ENCODE measurements at places on chromosomes 1 and 21.

DNA sequence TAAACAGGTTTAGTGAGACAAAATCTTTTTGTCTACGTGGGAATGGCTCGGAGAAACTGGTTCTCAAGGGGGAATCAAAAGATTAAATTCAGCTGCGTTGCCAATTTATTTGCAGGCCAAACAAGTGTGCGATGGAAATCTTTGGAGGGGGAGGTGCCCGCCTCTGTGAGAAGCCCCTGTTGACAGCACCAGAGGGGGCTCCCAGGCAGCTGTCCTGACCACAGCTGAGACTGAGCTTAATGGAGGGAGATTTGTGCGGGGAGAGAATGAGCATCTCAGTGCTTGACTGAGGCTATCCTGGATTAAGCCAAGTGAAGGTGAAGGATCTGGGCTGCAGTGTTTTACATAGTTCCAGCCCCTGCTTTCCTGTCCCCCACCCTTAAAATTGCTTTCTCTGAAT is 169.7 kb downstream of the ATG4C start:
- H3K4me3 ChIP-seq = no peak overlapping the region
- no peaks in the 10 kb centered on the region for H3K36me3 ChIP-seq

GRCh38 chr1:14794906-14795305 is 196.4 kb downstream of the KAZN start:
- no peak overlapping the region for H3K4me3 ChIP-seq
- no peaks in the 10 kb centered on the region for H3K36me3 ChIP-seq
- H3K4me1 ChIP-seq = no peaks in the 10 kb centered on the region
- no peaks in the 10 kb centered on the region for H3K27me3 ChIP-seq
- DNase-seq = no peak

DNA sequence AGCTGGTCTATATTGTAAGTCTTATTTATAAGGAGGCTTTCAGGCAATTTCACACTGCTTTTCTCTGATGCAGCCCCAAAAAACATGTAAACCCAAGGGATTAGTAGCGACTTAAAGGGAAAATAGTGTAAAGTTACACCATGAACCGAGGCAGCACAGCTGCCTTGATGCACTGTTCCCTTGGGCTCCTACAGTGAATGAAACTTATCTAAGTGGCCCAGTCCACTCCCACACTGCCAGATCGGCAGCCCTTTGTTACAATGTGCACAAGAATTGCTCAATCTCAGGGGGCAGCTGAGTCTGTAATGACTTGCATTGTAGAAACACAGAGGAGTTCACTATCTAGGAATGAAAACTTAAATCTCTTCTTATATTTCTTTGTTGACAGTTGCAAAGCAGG is 120.8 kb upstream of the ADGRL2 start:
- no peaks in the 10 kb centered on the region for H3K27me3 ChIP-seq
- no peaks in the 10 kb centered on the region for H3K4me1 ChIP-seq
- no peak overlapping the region for H3K4me3 ChIP-seq
- no peaks in the 10 kb centered on the region for H3K36me3 ChIP-seq
- DNase-seq = no peak

- H3K27me3 ChIP-seq = peaks cover 5% of the 10 kb centered on the region
- H3K4me1 ChIP-seq = no peaks in the 10 kb centered on the region
- no peak overlapping the region for H3K4me3 ChIP-seq
- no peak for DNase-seq
- H3K36me3 ChIP-seq = no peaks in the 10 kb centered on the region
Observed at GRCh38 chr1:94580367-94581115, 39.0 kb upstream of the F3 start.

DNA sequence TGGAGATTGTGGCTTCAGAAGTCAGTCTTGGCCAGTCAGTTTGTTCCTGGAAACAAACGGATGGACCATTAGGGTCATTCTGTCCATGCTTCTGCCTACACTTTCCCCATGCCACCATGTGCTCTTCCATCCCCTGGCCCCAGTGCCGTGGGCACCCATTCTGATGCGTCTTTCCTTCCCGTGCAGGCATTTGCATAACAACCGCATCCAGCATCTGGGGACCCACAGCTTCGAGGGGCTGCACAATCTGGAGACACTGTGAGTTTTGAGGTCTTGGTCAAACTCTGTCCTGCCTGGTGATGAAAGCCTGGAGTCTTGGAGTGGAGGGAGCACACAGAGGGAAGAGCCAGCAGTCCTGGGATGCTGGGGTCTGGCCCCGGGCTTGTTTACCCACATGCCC is 61.1 kb downstream of the UBE2T start:
- H3K36me3 ChIP-seq = no peaks in the 10 kb centered on the region
- H3K27ac ChIP-seq = no peak overlapping the region
- H3K4me1 ChIP-seq = peaks cover 11% of the 10 kb centered on the region
- DNase-seq = no peak
- H3K27me3 ChIP-seq = no peaks in the 10 kb centered on the region

- H3K27me3 ChIP-seq = peaks cover 47% of the 10 kb centered on the region
- no peak overlapping the region for H3K4me3 ChIP-seq
- H3K4me1 ChIP-seq = peaks cover 11% of the 10 kb centered on the region
- H3K27ac ChIP-seq = no peak overlapping the region
- H3K36me3 ChIP-seq = no peaks in the 10 kb centered on the region
Observed at GRCh38 chr1:180224902-180225301, 5.2 kb upstream of the LHX4 start.

DNA sequence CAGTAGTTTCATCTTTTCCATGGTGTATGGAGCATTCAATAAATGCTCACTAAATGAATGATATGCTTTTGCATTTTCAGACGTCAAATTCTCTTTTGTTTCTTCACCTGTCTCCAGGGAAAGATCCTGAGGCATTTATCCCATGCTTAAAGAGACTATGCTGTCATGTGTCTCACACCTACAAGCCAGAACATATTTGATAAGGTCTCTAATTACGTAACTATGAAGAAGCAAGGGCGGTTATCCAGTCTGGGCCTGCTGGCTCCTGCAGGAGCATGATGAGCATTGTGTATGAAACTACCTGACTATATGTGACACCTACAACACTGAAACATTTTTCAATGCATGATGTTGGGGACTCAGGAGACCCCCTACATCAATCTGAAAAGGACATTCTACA is 51.8 kb downstream of the FBXO42 start:
- no peak for DNase-seq
- no peak overlapping the region for H3K27ac ChIP-seq
- no peaks in the 10 kb centered on the region for H3K4me1 ChIP-seq
- no peak overlapping the region for H3K4me3 ChIP-seq

GRCh38 chr1:155184835-155185782 is 11.5 kb downstream of the TRIM46 start:
- no peaks in the 10 kb centered on the region for H3K4me1 ChIP-seq
- H3K27ac ChIP-seq = no peak overlapping the region
- peaks cover 18% of the 10 kb centered on the region for H3K36me3 ChIP-seq
- H3K4me3 ChIP-seq = no peak overlapping the region
- H3K27me3 ChIP-seq = no peaks in the 10 kb centered on the region

DNA sequence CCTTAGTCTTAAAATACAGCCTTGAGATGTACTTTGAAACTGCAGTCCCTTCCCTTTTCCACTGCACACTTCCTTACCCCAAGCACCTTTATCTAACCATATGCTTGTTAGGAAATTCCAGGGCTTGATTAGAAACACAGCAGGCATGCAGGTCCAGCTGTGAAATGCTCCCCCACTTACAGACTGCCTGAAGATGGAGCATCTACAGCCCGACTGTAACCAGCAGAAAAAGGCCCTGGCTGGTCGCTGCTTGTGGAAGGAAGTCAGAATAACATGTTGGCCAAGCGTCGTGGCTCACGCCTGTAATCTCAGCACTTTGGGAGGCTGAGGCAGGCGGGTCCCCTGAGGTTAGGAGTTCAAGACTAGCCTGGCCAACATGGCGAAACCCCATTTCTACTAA is 37.2 kb downstream of the VN1R5 start:
- H3K4me1 ChIP-seq = no peaks in the 10 kb centered on the region
- no peak for DNase-seq
- no peak overlapping the region for H3K4me3 ChIP-seq

DNA sequence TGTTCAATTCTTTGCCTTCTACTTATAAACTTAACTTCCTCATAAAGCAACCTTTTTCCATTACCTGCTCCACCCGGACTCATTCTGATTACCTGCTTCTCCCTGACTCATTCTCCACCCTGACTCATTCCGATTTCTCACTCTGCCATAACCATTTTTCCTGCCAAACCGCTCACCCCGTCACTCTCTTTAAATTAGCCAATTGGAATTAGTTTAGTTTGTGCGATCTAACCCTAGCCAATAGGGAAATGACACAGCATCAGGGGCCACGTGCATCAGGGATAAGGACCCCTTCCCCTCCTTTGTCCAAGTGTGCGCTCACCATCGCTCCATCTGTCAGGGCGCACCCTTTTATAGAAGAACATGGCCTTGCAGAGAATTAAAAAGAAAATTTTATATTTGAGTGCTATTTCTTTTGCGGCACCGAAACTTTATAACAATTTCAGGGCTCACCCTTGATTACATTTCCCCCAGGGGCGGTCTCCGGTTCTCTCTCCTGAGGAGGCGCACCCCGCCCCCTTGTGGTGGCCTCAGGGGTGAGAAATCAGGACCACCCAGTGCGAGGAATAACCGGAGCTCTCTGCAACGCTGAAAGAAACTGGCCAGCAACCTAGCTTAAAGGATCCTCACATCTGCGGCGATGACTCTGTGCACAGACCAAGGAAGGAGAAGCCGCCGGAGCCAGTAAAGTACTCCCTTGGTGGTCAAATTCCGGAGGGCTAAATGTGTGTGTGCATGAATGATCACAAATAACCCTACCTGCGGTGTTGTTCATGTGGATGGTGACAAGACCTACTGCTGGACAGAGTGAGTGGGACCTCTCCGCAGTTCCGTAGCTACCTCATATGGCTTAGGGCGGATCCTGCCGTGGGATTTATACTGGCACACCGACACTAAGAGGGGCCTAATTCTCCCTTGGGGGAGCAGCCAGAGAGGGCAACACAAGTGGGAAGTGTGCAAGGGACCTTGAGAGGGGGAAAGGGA is 30.3 kb upstream of the CBR3 start:
- H3K4me1 ChIP-seq = peaks cover 8% of the 10 kb centered on the region
- H3K4me3 ChIP-seq = no peak overlapping the region
- no peaks in the 10 kb centered on the region for H3K36me3 ChIP-seq
- H3K27me3 ChIP-seq = peaks cover 13% of the 10 kb centered on the region
- no peak overlapping the region for H3K27ac ChIP-seq

- no peak for DNase-seq
- H3K36me3 ChIP-seq = no peaks in the 10 kb centered on the region
- H3K4me1 ChIP-seq = peaks cover 3% of the 10 kb centered on the region
- H3K27me3 ChIP-seq = no peaks in the 10 kb centered on the region
Observed at GRCh38 chr1:13478692-13479091, 35.1 kb downstream of the LRRC38 start.

- peaks cover 8% of the 10 kb centered on the region for H3K27me3 ChIP-seq
- H3K4me1 ChIP-seq = no peaks in the 10 kb centered on the region
- no peak for DNase-seq
- H3K36me3 ChIP-seq = no peaks in the 10 kb centered on the region
- no peak overlapping the region for H3K4me3 ChIP-seq
Observed at GRCh38 chr1:66154394-66154793, 361.7 kb downstream of the PDE4B start.

DNA sequence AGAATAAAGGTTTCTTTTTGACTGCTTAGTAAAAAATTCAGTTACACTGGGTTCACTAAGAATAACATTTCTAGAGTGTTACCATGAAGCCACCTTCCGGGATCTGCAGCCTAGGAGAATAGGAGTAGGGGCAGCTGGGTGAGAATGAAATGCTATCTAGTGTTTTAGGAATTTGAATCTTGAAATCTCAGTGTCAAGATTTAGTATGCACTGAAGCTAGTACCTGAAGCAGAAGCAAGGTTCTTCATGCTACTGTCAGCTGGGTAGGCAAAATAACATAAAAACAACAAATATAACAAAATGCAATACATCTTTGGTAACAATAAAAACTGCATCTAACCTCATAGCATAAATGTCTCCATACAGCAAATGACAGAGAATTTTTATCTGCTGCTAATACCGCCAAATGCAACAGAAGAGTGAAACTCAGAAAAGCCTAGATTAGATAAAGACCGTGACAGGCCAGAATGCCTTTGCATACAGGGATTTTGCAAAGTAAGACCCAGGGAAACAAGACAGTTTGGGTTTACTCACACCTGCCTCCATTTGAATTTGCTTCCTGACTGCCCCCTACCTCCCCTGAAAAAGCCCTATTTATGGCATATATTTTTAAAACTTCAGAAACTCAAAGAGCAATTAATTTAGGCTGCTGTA is 58.2 kb downstream of the GADD45A start:
- H3K4me1 ChIP-seq = no peaks in the 10 kb centered on the region
- H3K36me3 ChIP-seq = no peaks in the 10 kb centered on the region
- DNase-seq = no peak

DNA sequence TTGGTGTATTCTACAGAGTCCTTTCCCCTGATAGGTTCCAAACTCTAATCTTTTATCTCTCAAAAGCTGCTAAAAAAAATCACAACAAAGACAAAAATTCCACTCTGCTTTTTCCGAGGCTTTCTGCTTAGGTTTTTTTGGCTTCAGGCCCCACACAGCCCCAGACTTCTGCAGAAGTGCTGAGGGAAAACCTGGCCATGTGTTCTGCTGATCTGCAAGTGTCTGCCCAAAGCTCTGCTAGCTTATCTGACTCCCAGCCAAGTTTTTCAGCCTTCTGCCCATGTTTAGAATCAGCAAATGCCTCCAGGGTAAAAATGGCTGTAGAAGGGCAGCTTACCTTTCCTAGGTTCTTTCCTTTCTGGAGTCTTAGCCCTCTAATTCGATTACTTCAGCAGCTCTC is 28.4 kb downstream of the DISP3 start:
- no peaks in the 10 kb centered on the region for H3K36me3 ChIP-seq
- H3K4me3 ChIP-seq = no peak overlapping the region
- H3K27ac ChIP-seq = no peak overlapping the region

DNA sequence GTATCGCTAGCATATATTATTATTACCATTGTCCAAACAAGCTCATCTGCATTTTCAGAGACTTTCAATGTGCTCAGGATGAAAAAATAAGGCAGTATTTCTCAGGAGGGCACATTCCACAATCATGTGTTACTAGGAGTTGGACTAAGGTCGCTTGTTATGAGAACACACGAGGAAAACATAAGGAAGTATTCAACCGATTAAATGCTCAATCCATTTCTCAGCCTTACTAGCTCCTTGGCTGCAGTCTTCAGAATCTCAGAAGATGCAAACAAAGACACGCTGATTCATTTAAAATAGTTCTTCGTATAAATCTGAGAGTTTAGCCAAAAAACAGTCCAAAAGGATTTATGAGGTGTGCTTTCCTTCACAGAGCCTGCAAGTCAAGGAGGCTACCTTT is 82.0 kb upstream of the JAK1 start:
- DNase-seq = no peak
- H3K27ac ChIP-seq = no peak overlapping the region
- no peaks in the 10 kb centered on the region for H3K27me3 ChIP-seq
- H3K4me1 ChIP-seq = peaks cover 34% of the 10 kb centered on the region

- no peak overlapping the region for H3K27ac ChIP-seq
- H3K4me3 ChIP-seq = no peak overlapping the region
- H3K27me3 ChIP-seq = no peaks in the 10 kb centered on the region
- H3K4me1 ChIP-seq = no peaks in the 10 kb centered on the region
Observed at GRCh38 chr21:33751533-33751932, 109.2 kb downstream of the ITSN1 start.

Data from CD4-positive, alpha-beta T cell (primary cell).